ENCODE measurements at places on chromosomes 12 and 14.

- no peak overlapping the region for H3K4me3 ChIP-seq
- H3K27ac ChIP-seq = no peak overlapping the region
- no peaks in the 10 kb centered on the region for H3K27me3 ChIP-seq
- DNase-seq = no peak
Measured at GRCh38 chr12:111012918-111013317, 92.5 kb upstream of the MYL2 start.

GRCh38 chr12:100797246-100797645 is 2.7 kb downstream of the ANO4 start:
- no peaks in the 10 kb centered on the region for H3K36me3 ChIP-seq
- H3K27me3 ChIP-seq = no peaks in the 10 kb centered on the region
- no peak overlapping the region for H3K27ac ChIP-seq
- DNase-seq = no peak
- H3K4me1 ChIP-seq = no peaks in the 10 kb centered on the region
- H3K4me3 ChIP-seq = no peak overlapping the region

DNA sequence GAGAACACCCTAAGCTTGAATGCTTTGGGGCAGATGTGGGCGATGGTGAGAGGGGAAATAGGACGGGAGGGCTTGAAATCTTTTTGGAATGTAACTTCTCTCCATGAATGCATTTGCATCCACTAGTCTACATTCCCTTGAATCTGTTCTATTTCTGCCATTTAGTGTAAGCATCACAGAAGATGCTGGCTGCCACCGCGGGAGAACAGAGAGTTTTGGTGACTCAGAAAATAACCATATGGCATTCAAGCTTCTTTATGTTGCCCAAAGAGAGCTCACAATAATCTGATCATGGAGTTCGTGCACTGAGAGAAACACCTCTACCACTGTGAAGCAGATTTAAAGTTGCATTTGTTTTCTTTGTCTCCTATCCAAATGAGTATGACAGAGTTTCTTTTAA is 52.6 kb upstream of the OTX2 start:
- DNase-seq = no peak
- H3K36me3 ChIP-seq = no peaks in the 10 kb centered on the region
- H3K27me3 ChIP-seq = peaks cover 8% of the 10 kb centered on the region
- no peaks in the 10 kb centered on the region for H3K4me1 ChIP-seq
- H3K27ac ChIP-seq = no peak overlapping the region

GRCh38 chr12:26773313-26774104 is 59.5 kb downstream of the ITPR2 start:
- H3K27ac ChIP-seq = peak overlapping the region; percentile 14
- H3K4me3 ChIP-seq = no peak overlapping the region
- peaks cover 30% of the 10 kb centered on the region for H3K4me1 ChIP-seq
- no peaks in the 10 kb centered on the region for H3K36me3 ChIP-seq
- H3K27me3 ChIP-seq = no peaks in the 10 kb centered on the region

DNA sequence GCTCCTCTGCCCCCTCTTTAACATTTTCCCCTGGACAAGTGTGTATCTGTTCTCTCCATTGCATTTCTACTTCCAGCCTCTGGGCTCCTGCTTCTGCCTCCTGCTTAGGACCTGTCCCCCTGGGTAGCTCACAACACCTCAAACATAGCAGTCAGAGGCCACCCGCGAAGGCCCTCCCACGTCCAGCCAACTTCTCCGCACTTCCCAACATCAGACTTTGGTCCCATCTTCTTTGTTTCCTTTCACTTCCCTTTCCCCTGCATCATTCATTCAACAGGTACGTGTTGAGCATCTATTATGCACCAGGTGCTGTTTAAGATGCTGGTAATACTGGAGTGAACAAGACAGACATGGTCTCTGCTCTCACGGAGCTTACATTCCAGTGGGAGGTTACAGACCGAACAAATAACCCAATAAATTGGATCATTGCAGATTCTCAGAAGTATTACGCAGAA is 3.1 kb downstream of the C12orf57 start:
- peak overlapping the region; percentile 67 for H3K4me3 ChIP-seq
- H3K36me3 ChIP-seq = no peaks in the 10 kb centered on the region
- peak overlapping the region; percentile 86 for H3K27ac ChIP-seq
- DNase-seq = no peak
- H3K4me1 ChIP-seq = peaks cover 19% of the 10 kb centered on the region
- H3K27me3 ChIP-seq = no peaks in the 10 kb centered on the region

Data from liver (tissue), 10 donors.